Upper lobe of right lung (tissue), 1 donor: ENCODE measurements at places on chromosomes 16 and 17. TPM values are rescaled to one million over a fixed set of nuclear protein-coding genes. Genes with fewer than 3 reads are reported as not detected.

The TPSAB1 gene
- 122 TPM for total RNA-seq

DNA sequence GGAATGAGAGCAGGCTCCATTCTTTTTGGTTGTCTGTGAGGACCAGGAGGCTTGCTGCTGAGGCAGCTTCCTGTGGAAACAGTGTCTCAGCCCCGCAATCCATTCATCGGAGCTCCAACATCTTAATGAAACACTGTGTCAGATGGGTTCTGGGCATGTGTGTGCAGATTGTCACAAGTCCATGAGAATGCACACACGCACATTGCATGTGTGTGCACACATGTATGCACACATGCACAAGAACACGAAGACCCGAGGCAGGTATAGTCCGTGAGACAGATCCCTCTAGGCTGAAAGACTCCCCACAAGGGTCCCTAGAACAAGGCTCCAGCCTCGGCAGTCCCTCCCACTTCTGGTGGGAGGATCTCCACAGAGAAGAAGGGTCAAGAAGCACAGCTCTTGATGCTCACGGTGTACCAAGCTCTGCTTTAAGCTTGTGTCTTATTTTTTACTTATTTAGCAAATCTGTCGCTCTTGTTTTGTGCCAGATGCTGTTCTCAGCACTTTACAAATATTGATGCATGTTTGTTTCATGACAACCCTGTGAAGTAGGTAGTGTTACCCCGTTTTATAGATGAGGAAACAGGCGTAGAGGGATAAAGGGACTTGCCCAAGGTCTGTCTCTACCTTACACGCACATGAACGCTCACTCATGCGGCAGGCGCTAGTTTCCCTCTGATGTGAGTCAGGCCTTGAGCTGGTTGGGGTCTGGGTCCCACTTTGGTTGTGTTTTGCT lies 213.1 kb downstream of the SEC14L1 start:
- DNase-seq = no peak
- H3K4me1 ChIP-seq = peaks cover 17% of the 10 kb centered on the region
- no peaks in the 10 kb centered on the region for H3K36me3 ChIP-seq
- H3K27me3 ChIP-seq = no peaks in the 10 kb centered on the region
- H3K27ac ChIP-seq = peak overlapping the region; percentile 24
- H3K4me3 ChIP-seq = no peak overlapping the region

GRCh38 chr17:36616061-36617029 lies 15.0 kb downstream of the MRM1 start:
- no peak overlapping the region for H3K4me3 ChIP-seq
- no peaks in the 10 kb centered on the region for H3K36me3 ChIP-seq
- DNase-seq = no peak
- no peaks in the 10 kb centered on the region for H3K4me1 ChIP-seq

The FBXL16 gene
- total RNA-seq = 3.6 TPM

DNA sequence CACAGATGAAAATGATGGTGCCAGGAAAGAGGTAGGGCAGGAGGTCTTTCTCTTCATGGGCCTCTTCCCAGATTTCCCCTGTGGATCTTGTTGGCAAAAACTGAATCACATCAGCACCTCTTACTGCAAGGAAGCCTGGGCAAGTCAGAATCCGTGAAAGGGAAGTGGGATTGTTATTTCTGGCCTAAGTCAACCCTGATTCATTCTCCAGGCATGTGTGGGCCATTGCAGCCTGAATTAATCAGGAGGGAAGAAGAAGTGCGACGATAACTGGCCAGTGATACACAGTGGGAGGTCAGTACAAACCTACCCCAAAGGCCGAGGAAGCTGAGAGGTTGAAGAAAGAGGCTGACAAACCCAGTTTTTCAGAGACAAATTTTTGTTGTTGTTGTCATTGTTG lies 17.9 kb upstream of the NSMCE1 start:
- no peak for DNase-seq
- H3K4me1 ChIP-seq = peaks cover 15% of the 10 kb centered on the region
- H3K27ac ChIP-seq = peak overlapping the region; percentile 31
- H3K36me3 ChIP-seq = no peaks in the 10 kb centered on the region
- H3K4me3 ChIP-seq = no peak overlapping the region

GRCh38 chr16:69112285-69113129 lies 7.1 kb downstream of the HAS3 start:
- peak; percentile 82 for DNase-seq
- H3K36me3 ChIP-seq = peaks cover 53% of the 10 kb centered on the region
- H3K4me1 ChIP-seq = peaks cover 21% of the 10 kb centered on the region
- H3K27me3 ChIP-seq = no peaks in the 10 kb centered on the region
- H3K4me3 ChIP-seq = no peak overlapping the region
- H3K27ac ChIP-seq = no peak overlapping the region
